ENCODE measurements at places on chromosomes 3 and 15.

DNA sequence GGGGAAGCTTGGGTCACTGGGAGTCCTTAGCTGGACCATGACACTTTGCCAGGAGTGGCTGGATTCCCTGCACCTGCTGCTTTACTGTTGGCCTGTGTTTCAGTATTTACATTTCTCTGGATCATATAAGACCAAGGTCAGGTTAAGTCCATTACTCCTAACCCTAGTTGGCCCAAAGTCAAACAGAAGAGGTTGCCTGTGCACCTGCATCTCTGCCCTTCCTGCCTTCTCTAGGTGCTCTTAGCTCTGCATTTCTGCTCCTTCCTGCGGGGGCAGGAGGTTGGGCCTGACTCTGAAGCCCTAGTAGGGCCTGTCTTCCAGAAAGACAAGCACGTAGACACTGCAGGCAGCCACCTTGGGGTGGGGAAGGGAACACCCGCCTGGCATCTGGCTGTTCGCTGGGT is 124.3 kb downstream of the RPLP1 start:
- DNase-seq: no peak

- DNase-seq: no peak
These were observed 747 bp downstream of the NSUN3 start for GRCh38 chr3:94063496-94064119.

- DNase-seq: no peak
These were observed 93.4 kb upstream of the TBL1XR1 start for GRCh38 chr3:177290633-177291032.

- no peak for DNase-seq
These were observed 25.3 kb downstream of the PRICKLE2 start for GRCh38 chr3:64199932-64200331.

GRCh38 chr3:131796111-131796510 is 238.7 kb downstream of the CPNE4 start:
- DNase-seq: no peak

DNA sequence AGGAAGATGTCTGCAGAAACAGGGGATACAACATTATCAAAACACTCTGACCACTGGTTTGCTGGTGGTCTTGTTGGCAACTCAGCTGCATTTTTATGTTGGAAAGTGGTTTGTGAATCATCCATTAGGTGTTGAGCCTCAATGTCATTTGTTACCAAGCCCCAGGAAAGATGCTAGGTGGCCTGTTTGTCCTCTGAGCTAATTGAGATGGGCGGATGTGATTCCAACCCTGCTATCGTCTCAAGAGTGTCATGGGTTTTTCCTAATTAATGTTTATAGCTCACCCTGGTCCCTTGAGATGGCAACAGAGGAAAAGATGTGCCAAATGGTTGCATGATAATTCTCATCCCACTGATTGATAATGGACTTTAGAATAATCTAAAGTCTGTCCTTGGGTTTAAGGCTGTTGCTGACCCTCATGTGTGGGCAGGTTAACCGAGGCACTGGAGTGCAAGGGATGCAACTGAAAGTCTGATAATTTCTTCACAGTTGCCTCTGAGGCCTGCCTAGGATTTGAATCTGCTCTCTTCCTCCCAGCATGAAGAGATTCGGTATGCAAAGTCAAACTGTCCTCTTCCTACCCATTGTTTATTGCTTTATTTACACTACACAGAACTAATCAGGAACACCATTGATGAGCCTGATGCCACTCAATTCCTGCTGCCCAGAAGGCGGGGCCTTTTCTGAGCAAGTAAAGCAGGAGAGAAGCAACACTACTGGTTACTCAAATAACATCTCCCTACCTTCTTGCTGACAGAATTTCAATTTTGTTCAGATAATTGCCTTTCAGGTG is 166.2 kb upstream of the TBC1D5 start:
- no peak for DNase-seq

- DNase-seq: no peak
These were observed 11.3 kb upstream of the PRKCD start for GRCh38 chr3:53149699-53150098.

DNA sequence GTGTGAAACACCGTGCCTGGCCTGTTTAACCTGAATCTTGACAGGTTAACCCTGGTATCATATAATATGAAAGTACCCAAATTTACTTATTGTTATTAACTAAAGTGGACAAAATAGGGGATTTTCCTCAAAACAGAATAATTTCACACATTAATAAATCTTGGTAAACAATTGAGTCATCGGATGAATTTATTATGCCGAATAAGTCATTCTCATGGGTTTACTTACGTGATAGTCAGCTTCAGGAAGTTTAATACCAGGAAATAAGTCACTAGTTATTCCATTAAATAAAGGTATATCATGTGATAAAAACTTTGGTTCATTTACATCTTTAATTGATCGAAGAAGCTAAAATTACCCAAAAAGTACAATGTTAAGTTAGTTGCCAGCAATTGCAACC is 99.7 kb downstream of the DNAH12 start:
- no peak for DNase-seq

DNA sequence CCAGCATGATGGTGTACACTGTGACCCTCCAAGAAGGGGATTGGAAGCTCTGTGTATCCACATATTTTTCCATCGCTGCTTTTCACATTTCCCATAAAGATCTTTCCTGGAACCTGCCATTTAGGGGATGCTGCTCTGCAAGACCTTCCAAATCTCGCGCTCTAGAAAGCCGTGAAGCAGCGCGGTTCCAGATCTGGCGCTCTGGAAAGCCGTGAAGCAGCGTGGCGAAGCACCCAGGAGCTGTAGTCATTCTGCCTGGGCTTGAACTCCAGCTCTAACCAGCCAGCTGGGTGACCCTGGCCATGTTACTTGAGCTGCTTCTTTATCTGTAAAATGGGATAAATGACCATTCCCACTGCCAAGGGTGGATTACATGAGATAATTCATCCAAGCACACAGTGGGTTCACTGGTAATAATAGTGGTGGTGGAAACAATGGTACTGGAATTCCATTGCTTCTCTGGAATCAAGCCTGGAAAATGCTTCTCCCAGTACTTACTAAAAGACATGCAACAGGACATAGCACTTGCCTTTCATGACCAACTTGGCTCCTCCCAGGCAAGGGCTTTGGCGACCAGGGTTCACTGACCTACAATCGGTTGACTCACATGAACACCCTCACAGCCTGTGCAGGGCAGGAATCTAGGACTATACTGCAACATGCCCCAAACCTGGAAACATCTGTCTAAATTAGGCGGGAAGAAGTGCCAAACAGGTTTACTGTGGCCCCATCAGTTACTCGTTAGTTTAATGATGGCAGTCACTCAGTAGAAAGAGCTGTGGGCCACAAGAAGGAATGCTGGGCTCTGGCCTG is 70.7 kb downstream of the XXYLT1 start:
- no peak for DNase-seq

- no peak for DNase-seq
These were observed 52.8 kb upstream of the C3orf49 start for GRCh38 chr3:63766261-63766660.

GRCh38 chr3:12507591-12508281 is 23.5 kb downstream of the TSEN2 start:
- no peak for DNase-seq

Data from activated T-cell treated with anti-CD3 and anti-CD28 coated beads, Interleukin-2, amount 50 U/mL, for 1 hour (primary cell).